Posterior vena cava (tissue), 2 donors: ENCODE measurements at places on chromosomes 11 and 22.

DNA sequence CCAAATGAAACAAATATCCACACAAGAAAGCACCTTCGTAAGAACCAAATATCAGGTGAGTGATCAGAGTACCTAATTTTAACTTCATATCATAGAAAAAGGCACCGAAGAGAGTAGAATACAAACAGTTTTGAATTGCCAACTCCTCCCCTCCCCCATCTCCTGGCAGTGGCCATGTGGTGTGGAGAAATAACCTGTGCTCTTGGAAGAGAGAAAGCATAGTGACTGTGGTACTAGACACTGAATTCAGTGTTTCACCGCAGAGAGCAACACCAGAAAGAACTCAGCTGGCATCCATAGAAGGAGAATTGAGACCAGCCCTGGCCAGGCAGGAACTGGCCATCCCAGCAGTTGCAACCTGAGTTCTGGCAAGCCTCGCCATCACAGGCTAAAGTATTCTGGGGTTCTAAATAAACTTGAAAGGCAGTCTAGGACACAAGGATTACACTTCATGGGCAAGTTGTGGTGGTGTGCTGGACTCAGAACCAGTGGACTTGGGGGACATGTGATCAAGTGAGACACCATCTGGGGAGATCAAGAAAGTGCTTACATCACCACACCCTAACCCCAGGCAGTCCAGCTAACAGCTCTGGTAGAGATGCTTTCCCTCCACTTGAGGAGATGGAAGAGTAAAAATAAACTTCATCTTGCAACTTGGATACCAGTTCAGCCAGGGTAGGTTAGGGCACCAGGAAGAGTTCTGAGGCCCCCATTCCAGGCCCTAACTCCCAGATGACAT, 1003.2 kb downstream of the NTM start:
- no peak for DNase-seq

DNA sequence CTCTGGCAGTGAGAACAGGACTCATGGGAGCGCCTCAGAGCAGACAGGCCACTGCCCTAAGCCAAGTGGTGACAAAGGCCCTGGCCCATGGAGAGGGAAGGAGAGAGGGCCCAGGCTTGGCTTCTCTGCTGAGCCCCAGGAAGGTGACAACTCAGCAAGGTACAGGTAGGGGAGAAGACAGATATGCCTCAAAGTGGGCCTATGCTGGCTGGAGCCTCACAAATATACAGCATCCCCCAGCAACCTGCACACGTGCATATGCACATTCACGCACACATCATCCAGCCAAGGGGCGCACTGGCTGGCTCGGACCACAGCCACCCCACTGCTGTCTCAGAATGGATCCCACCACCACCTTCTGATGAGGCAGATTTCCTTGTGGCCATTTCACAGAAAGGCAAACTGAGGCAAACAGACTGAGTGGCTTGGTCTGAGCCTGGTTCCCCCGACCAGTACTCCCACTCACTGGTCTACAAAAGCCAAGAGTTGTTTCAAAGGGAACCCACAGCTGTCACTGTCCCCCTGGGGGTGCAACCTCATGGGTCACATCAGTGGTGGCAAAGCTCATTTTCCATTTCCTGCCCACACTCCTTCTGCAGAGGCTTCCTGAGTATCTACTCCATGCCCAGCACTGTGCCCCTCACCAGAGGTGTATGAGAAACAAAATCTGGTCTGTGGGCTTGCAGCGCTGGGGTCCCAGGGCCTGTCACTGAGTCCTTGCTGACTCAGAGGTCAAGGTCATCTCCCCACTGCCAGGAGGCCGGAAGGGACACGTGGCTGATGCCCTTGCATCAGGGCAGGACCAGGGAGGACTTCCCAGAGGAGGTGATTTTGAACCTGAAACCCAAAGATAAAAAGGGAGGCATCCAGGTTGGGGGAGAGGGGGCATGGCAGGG, 67.3 kb upstream of the PRR5 start:
- DNase-seq = peak; percentile 42

DNA sequence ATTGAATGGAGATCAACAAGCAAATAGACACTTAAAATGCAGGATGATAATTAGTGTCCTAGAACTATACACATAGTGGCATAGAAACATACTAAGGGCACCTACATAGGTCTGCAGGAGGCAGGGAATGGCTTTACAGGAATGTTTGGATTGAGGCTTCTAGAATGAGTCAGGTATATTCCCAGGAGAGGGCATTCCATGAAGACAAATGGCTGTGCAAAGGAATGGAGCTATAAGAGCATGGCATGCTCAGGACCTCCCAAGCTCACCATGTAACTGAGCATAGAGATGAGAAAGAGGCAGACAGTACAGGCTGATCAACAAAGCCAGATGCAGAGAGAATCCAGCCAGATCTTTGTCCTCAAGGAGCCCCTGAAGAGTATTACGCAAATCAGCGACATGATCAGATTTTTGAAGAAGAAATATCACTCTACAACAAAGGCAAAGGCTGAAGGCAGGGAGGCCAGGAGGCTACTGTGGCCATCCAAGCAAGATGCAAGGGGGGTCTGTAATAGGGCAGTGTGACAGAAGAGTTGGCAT, 211.1 kb upstream of the MTNR1B start:
- DNase-seq = no peak

DNA sequence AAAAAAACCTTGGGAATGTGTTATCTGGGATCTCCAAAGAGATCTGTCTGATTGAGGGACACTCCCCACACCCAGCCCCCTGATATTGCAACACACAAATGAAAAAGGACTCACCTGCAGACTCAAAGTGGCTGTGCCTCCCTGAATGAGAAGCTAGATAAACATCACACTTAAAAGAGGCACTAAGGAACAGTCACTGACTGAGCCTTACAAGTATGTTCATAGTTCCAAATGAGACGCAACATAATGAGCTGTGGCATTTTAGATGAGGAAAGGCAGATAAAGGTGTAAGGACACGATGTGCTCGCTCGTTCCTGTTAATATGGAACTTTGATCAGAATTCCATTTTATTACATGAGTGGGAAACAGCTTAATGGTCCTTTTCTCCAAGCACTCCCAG, 21.0 kb upstream of the CFAP300 start:
- no peak for DNase-seq

GRCh38 chr22:36341640-36342041, 46.1 kb downstream of the MYH9 start:
- DNase-seq = no peak

DNA sequence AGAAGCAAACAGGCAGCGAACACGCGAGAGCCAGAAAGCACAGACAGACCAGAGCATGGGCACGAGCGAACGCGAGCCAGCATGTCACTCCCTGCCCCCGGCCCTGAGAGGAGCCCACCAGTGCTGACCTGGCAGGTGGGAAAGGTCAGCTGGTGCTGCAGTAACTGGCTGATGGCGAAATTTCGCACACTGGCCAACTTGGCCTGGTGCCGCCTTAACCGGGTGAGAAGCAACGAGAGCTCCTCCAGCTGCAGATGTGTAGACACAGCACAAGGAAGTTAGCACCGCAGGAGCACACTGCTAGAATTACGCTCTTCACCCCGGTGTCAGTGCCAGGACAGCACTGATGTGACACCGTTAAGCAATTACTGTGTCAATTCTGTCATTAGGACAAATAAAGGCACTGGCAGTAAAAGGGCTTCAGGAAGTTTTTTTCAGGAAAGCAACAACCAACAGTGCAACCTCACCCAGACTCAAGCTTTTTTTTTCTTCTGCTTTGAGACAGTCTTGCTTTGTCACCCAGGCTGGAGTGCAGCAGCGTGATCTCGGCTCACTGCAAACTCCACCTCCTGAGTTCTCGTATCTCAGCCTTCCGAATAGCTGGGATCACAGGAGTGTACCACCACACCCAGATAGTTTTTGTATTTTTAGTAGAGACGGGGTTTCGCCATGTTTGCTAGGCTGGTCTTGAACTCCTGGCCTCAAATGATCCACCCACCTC, 76.8 kb downstream of the C11orf58 start:
- peak; percentile 91 for DNase-seq

DNA sequence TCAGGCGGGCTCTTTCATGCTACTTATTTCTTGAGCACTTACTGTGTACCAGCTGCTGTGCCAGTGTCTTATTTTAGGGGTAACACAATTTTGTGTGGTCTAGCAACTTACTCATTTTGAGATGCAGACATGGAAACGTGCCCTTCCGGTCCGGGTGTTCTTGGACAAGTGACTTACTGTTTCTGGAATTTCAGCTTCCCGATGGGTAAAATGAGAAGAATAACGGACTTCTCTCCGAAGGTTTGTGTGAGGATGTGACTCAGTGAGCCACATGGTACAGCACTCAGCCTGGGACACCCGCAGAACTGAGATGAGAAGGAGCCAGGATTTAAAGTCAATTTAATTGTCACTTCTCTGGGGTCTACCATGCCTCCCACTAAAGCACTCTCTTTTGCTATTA, 114.5 kb upstream of the SYT13 start:
- DNase-seq = peak; percentile 30
